ENCODE measurements at places on chromosomes 16 and 17.

DNA sequence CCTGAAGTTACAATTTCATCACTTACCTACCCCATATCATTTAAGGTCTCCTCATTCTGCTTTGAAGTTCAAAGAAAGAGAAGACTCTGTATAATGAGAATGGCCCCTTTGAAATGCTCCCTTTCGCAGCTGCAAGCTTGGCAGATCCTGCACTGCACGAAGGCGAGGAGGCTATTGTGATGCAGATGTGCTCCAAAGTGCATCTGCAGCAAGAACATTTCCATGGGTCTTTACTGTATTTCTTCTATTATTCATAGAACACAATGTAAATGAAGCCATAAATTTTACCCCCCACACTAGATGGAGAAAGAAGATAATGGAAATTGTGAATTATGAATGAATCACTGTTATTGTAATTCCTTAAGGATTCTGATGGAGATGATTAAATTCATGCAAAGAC is 178.7 kb downstream of the CHD9NB start:
- DNase-seq: no peak

- no peak for DNase-seq
Measured at GRCh38 chr17:76088868-76089576, 10.0 kb downstream of the ZACN start.

DNA sequence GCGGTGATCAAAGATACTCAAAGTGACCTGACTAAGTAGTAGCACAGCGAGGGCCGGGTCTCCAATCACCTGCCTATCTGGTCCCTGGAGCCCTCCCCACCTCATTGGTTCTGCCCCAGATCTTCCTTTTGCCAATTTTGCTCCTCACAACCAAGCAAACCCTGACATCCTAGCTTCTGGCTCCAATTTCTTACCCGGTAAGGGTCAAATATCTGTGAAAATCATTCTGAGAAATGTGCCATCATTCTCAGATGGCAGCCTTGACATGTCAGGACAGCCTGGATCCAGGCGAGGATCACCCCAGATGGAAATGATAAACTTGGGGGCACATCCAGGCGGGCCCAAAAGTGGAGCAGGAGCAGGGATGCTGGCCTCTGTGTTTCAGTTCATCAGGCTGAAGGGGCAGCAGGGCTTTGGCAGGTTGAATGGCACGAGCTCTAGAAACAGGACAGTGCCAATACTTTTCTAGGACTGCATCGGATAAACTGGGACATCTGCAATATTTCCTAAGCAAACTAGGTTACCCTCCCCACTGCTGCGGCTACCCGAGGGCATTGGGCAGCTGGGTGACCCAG is 83.9 kb downstream of the SHISA6 start:
- no peak for DNase-seq

- no peak for DNase-seq
Measured at GRCh38 chr17:20282526-20283308, 184.6 kb downstream of the LGALS9B start.

DNA sequence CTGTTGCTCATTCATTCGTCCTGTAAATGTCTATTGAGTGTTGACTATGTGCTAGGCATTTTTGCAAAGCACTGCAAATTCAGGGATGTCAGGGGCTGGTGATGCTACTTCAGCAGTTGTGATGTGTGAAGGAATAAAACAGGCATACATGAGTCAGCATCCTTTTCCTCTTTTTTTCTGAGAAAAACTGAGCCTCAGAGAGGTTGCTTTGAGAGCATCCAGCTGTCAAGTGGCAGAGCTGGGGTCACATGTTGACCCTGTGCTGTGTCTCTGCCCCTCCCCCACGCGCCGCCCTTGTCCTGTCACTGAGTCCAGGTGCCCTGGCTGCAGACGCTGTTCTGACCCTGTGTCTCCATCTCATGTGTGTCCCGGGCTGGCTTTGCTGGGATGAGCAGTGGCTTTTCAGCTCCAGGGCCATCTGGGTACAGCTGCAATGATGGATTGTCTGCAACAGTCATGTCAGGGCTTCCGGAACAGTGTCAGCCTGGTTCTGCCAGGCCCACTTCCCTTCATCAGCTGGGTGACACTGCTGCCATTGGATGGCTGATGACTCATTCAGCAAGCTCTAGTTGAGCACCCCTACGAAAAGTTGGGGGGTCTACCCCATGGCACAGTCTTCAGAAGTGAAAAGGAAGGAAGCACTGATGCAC is 14.9 kb downstream of the SEC14L5 start:
- DNase-seq: no peak

DNA sequence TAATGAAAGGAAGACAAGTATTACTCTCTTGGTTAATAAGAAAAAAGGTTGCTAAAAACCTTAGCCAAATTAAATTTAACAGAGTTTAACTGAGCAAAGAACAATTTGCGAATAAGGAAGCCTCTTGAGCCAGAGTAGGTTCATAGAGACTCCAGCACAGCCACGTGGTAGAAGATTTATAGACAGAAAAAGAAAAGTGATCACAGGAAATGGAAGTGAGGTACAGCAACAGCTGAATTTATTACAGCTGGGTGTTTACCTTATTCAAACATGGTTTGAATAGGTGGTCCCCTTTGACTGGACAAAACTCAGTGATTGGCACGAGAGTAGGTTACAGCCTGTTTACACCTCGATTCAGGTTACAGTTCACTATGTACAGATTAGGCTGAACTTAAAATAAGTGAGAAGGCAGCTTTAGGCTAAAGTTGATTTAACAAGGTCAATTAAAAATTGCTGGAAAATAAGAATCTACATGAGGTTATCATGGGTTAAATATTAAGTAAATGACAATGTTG is 3.3 kb upstream of the CCL15 start:
- DNase-seq: no peak

DNA sequence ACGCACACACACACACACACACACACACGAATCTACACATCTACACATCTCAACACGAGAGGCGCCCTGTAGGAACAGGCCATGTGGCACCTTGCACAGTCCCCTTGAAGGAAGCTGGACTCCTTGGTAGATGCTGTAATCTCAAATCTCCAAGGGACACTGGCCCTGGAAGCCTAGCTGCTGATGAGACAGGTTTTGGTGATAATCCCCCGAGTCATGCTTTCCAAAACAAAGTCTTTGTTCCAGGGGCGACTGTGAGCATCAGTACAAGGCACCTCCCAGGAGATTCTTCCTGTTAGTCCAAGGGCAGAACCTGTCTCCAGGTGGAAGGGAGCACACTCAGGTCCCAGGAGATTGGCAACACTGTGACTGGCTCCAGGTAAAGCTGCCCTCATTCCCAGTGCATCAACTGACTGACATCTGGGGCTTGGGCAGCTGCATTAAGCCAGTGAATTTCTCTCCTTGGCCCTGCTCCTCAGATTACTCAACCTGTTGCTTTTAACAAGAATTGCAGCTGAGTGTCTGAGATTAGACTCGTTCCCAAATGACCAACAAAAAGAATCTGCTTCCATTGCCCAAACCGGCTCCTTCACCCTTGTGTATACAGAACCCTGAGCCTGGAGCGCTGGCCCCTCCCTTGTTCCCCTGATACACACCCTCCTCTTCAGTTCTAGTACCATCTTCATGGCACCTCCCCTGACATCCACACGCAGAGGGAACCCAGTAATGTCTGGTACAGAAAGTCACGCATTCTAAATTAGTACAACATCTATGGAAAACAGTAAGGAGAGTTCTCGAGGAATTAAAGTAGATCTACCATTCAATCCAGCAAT is 13.9 kb upstream of the TNRC6C start:
- no peak for DNase-seq

- no peak for DNase-seq
Measured at GRCh38 chr17:39165178-39165840, 652 bp downstream of the ARL5C start.

- DNase-seq: no peak
Measured at GRCh38 chr16:31352376-31353115, 2.4 kb upstream of the ITGAX start.

DNA sequence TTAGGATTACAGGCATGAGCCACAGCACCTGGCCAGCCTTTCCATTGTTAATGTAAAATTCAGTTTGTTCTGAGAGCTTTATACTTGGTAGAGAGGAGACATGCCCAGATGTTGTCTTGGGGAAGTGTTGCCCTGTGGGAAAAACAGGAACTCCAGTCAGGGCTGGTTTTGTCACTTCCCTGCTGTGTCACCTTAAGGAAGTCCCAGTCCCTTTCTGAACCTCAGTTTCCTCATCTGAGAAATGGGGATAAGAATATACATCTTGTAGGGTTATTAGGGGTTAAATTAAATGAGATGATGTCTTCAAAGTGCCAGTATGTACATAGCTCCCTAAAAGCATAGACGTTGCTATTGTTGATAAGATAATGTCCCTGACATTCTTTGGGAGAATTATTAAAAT is 25.3 kb downstream of the CLEC16A start:
- DNase-seq: no peak
